ENCODE measurements at places on chromosomes 1 and 21. TPM values are rescaled to one million over a fixed set of nuclear protein-coding genes. Genes with fewer than 3 reads are reported as not detected.

GRCh38 chr1:194014014-194014413 is 827.6 kb upstream of the B3GALT2 start:
- DNase-seq, result no peak
- no peaks in the 10 kb centered on the region for H3K27me3 ChIP-seq
- no peaks in the 10 kb centered on the region for H3K36me3 ChIP-seq
- H3K4me3 ChIP-seq, result no peak overlapping the region

GRCh38 chr1:110524311-110525248 is 5.6 kb upstream of the KCNA10 start:
- no peaks in the 10 kb centered on the region for H3K4me1 ChIP-seq
- no peak overlapping the region for H3K27ac ChIP-seq
- H3K36me3 ChIP-seq, result no peaks in the 10 kb centered on the region
- H3K4me3 ChIP-seq, result no peak overlapping the region

- no peak for DNase-seq
- no peak overlapping the region for H3K4me3 ChIP-seq
- H3K27me3 ChIP-seq, result no peaks in the 10 kb centered on the region
- H3K36me3 ChIP-seq, result no peaks in the 10 kb centered on the region
- H3K27ac ChIP-seq, result no peak overlapping the region
Measured at GRCh38 chr1:162625679-162626078, 6.6 kb upstream of the DDR2 start.

DNA sequence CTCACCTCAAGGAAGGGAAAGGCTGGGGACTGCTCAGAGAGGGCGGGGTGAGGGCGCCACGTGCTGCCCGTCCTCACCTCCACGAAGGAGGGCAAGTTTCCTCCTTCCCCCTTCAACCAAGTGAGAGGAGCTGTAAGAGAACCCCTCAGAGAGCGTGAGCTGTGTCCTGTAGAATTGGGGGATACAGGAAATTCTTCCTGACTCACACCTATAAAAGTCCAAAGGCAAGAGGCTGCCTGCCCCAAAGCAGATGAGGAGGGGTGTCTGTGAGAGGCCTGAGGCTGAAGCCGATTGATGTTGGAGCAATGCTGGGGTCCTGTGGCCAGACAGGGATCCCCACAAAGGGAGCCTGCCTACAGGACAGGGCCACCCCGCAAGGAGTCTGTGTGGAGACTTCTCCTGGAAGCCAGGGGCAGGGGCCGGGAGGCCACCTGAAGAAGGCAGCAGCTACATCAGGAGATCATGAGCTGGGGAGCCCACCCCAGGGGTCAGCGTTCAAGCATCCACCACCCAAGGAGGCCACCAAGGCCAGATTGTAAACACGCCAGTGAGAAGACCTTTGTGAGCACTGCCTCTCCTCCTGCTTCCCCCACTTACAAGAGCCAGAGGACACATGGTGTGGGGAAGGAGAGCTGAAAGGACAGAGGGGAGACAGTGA is 27.7 kb downstream of the S100A6 start:
- no peaks in the 10 kb centered on the region for H3K36me3 ChIP-seq
- no peak overlapping the region for H3K4me3 ChIP-seq
- H3K27ac ChIP-seq, result no peak overlapping the region
- H3K4me1 ChIP-seq, result no peaks in the 10 kb centered on the region

Gene NRIP1
- total RNA-seq, result 60.4 TPM

DNA sequence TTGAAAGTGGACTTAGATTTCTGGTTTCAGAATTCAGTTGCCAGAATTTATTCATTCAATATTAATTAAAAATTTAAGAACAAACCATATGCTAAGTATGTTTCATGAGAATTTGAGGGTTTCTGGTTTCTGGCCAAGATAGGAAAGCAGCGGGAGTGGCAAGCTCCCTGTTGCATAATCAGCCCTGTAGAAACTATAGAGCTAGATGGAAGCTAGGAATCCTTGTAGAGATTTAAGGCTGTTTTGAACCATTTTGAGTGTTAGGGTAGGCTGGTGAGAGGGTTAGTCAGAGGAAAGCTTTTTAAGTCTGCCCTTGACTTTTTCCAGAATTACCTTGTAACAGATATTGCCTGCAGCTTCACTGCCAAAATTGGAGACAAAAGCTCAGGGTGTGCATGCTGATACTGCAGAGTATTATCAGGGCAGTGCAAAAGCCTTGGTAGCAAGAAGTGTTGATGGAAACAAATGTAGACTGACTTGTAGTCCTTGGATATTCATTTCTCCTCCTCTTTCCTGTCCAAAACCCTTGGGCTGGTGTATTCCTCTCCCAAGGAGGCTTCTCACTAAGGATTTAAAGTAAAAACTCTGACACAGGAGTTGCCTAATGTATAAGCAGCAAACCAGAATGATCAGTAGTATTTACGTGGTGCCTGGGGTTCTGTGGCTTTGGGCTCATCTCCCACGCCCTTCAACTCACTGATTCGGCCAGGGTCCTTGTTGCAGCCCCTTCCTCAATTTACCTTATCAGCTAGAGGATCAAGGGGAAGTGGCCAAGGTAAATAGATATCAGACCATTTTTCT is 12.6 kb upstream of the GIPC2 start:
- H3K36me3 ChIP-seq, result no peaks in the 10 kb centered on the region
- H3K4me1 ChIP-seq, result no peaks in the 10 kb centered on the region

Gene VSIG8
- not detected for total RNA-seq

Gene CYP4A22
- total RNA-seq, result 4.1 TPM

DNA sequence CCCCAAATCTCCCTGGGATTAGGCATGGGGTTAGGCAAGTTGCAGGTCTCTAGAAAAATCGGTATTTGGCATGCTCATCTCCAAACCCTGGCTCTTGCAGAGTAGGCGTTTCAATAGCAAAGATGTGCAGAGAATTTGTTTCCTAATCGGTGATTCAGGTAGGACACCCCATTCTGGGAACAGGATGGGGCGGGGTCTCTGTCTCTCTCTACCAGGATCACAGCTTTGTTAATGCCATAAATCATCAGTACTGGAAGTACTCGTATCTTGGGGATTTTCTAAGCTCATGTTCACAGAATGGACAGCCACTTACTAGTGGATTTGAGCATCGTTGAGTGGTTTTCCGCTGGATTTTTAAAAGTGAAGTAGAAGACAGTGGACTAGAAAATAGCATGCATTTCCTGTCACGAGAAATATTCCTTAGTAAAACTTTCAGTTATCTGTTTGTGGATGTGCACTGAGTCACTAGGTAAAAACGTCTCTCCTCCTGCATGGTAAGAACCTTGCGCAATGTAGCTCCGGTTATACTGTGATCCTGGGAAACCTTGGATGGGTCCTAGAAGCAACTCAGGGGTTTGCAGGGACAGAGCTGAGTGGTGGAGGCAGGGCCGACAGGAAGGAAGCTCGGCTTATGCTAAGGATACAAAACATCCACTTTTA is 5.1 kb downstream of the TMEM51 start:
- no peak overlapping the region for H3K4me3 ChIP-seq
- H3K36me3 ChIP-seq, result no peaks in the 10 kb centered on the region

DNA sequence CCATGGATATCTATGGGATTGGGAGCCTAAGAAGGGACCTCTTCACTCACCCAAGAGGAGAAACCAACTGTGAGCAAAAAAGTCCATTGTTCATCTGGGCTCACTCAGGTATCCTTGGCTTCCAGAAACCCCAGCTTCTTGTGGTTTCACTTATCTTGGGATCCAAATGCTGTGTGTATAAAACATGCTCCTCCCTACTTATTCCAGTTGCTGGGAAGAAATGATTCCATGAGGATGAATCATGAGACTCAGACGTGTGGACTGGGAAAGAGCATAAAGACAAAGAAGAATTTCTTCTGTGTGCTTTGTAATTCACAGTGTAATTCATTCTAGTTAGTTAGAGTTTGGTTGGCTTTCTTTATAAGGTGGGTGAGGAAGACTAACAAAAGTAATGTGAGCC is 283.7 kb downstream of the ZNF648 start:
- no peak overlapping the region for H3K27ac ChIP-seq
- H3K27me3 ChIP-seq, result no peaks in the 10 kb centered on the region
- no peak overlapping the region for H3K4me3 ChIP-seq
- no peaks in the 10 kb centered on the region for H3K4me1 ChIP-seq
- no peaks in the 10 kb centered on the region for H3K36me3 ChIP-seq

DNA sequence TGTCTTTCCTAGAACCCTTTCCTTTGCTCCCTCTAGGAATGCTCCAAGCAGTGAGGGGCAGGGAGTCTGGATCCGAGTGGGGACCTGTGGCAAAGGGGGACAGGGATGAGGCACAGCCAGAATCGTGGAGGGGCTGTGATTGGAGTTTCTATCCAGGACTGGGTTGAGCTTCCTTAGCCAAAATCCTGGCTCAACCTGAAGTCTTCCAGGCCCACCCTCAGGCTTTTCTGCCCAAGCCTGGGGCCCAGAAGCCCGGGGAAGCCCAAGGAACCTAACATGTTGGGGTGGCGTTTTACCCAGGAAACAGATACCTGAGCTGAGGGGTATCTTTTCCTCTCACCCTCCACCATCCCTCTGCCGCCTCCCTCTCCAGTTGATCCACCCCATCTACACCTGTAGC is 5.4 kb downstream of the MYOG start:
- H3K27me3 ChIP-seq, result no peaks in the 10 kb centered on the region
- H3K27ac ChIP-seq, result no peak overlapping the region
- H3K4me3 ChIP-seq, result no peak overlapping the region
- peaks cover 9% of the 10 kb centered on the region for H3K4me1 ChIP-seq
- DNase-seq, result no peak

Gene CHRM3
- 2.9 TPM for total RNA-seq

- no peaks in the 10 kb centered on the region for H3K36me3 ChIP-seq
- no peak for DNase-seq
- no peak overlapping the region for H3K4me3 ChIP-seq
Measured at GRCh38 chr1:87598429-87598828, 269.7 kb downstream of the LMO4 start.

Gene ITGB2
- total RNA-seq, result 111 TPM

Gene HSD3B1
- not detected for total RNA-seq

DNA sequence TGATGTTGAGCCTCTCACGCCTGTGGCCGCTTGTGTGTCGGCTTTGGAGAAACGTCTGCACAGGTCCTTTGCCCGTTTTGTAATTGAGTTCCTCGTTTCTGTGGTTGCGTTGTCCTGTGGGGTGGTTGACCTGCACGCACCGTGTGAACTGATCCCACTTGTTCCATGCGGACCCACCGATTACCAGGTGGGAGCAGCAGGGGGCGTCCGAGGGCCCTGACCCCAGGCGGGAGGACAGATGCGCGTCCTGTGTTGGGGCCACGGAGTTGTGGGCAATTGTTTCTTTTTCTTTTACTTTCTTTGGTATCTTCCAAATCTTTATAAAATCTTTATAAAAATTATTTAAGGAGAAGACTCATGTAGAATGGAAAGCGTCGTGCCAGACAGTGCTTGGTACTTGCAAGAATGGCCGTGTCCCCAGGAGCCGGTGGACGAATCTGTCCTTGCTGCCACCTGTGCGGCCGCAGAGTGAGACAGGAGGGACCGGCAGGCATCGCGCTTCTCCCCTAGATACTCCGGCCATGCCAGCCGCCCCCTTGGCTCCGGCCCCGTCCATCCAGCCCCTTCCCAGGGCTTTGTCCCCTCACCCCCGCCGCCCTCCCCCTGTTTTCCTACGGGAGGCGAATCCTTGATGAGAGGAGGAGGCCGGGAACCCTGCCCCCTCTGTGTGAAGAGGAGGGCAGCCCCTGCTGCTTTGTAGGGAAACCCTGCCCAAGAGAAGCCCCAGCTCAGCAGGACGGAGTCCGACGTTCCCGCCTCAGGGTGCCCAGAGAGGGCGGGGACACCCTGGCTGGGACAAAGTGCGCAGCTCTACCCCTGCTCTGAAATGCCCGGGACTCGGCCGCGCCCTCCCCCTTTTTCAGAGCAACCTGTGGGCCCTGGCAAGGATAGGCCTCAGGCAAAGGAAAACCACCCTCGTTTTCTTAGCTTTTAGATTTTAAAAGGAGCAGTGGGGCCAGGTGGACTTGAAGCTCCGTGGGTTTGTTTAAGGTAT is 41.7 kb downstream of the PRKCZ start:
- no peaks in the 10 kb centered on the region for H3K36me3 ChIP-seq
- no peak overlapping the region for H3K27ac ChIP-seq
- DNase-seq, result peak; percentile 46

Gene FCRL5
- 10.3 TPM for total RNA-seq

GRCh38 chr1:236872075-236872666 is 77.1 kb downstream of the MTR start:
- H3K27ac ChIP-seq, result no peak overlapping the region
- H3K4me1 ChIP-seq, result no peaks in the 10 kb centered on the region
- no peak overlapping the region for H3K4me3 ChIP-seq
- no peaks in the 10 kb centered on the region for H3K27me3 ChIP-seq

Gene EXTL2
- 10.5 TPM for total RNA-seq

DNA sequence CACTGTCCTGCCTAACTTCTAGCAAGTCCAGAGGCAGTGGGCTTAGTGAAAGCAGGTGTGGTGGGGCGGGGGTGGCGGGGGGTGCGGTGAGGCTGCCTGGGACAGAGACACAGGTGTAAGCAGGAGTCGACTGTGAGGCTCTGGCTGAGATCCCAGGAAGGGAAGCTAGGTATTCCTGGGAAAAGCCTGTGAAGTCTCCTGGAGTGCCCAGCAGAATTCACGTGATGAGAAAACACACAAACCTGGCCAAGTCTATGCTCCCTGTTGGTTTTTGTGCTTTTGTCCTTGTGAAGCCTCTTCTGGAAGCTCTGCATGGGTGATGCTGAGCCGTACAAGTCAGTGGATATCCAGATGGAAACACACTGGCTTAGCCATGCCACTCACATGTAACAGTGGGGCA is 5.3 kb downstream of the GALNT2 start:
- H3K27ac ChIP-seq, result no peak overlapping the region
- H3K36me3 ChIP-seq, result no peaks in the 10 kb centered on the region
- H3K27me3 ChIP-seq, result no peaks in the 10 kb centered on the region

DNA sequence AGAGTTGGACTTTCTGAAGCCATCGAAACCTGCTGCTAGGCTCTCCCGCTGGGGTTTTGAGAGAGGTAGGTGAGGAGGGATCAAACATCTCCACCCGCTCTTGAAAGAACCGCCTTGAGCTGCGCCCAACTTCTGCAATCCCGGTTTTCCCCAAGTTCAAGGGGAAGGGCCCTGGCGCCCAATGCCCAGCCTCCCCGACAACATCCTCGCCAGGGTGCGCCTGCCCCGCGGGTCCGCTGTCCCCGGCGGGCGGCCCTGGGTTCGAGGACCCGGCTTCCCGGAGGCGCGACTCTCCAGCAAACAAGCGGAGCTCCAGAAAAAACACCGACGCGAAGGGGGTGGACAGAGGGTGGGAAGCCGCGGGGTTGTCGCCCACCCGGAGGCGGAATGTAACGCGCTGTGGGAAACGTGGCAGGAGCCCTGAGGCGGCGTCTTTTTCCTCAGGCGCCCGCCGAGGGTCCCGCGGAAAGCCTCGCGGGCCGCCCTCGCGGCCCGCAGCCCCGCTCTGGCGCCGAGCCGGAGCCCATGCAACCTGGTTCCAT is 607 bp downstream of the BTG3 start:
- peak overlapping the region; percentile 83 for H3K27ac ChIP-seq
- no peaks in the 10 kb centered on the region for H3K4me1 ChIP-seq
- H3K4me3 ChIP-seq, result peak overlapping the region; percentile 86
- DNase-seq, result peak; percentile 84
- H3K36me3 ChIP-seq, result peaks cover 6% of the 10 kb centered on the region
